ENCODE measurements at places on chromosomes 2 and 18.

DNA sequence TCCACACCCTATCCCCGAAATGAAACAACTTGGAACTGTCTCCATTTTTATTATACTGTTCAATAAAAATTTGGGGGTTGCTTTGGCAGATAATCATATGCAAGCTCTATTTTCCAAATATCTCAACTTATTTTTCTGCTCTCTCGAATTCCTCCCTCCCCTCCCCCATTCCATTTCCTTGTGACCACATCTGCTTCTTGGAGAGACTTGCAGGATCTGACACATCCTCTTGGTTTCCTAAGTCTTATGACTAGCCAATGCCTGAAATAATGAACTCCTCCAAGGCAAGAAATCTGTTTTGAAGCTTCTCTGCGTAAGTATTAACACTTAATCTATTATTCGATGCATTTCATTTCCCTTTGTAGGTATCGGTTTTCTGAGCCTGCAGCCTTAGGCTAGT, 16.1 kb downstream of the TGIF1 start:
- DNase-seq: no peak

GRCh38 chr2:120568975-120569268, 166.7 kb upstream of the GLI2 start:
- no peak for DNase-seq

- DNase-seq: no peak
These were observed 7.9 kb downstream of the PPP3R1 start for GRCh38 chr2:68244456-68244855.

DNA sequence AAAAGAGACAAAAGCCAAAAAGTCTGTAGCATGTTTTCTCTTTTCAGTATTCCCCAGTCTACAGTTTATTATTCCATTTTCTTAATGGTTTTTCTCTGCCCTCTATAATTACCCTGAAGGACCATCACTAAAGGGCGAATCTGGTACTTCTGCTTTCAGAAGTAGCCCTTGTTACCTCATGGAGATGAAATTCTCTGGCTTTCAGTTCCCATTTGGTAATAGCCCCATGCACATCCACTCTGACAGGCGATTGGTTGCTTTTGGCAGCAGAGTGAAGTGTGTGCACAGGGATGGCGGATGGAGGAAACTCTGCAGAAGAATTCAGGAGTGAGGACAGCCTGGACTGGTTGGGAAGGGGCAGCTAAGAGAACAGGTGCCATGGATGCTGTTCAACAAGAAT, 66.3 kb upstream of the NABP1 start:
- no peak for DNase-seq

- peak; percentile 69 for DNase-seq
These were observed 131.9 kb upstream of the ALKAL2 start for GRCh38 chr2:419687-420317.
